ENCODE measurements at places on chromosomes 2 and 18.

- no peak for DNase-seq
Observed at GRCh38 chr18:73119574-73119973, 251.8 kb upstream of the NETO1 start.

- no peak for DNase-seq
Observed at GRCh38 chr18:10421859-10422258, 32.6 kb upstream of the APCDD1 start.

DNA sequence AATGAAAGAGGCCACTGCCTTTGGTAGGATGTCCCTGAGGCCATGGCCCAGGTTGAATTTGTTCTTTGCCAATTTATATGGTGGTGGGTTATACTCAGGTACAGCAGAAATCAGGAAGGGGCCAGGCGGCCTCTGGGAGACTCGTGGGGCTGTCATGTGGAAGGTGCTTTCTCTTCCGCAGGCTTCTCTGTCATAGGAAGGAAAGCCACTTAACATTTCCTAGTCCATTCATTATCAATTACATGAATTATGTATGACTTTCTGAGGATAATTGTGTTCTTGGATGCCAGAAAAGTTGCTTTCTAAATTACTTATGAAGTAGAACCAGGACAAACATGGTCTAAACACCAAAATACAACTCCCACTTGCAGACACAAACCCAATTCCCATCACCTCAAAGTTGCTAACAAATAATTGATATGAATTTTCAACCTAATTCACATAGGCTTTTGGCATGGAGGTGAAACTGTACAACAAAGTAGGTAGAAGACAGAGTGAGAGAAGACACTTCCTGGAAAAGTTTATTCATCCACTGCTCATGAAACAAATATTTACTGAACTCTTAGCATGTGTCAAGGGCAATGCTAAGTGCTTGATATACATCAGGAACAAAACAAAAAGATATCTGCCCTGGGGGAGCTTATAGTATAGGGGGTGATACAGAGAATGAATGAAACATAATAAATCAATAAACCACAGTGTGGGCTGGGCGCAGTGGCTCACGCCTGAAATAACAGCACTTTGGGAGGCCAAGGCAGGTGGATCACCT is 50.5 kb upstream of the CHMP1B start:
- no peak for DNase-seq

DNA sequence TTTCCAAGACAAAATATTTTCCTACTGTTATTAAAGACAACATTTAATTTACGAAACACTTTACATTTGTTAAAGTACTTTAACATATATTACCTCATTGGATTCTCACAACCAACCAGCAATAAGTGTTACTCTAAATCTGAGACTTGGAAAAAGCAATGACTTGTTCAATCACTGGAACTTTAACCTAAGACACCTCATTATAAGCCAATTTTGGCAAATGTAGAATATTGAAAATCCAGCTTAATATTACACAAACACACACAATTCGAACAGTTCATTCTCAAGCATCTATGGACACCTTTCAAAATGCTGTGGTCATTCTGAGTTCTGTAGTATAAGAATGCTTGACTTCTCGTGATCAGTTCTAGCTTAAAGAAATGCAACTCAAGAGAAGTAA is 619.4 kb upstream of the CHAC2 start:
- DNase-seq = no peak

- no peak for DNase-seq
Observed at GRCh38 chr2:20291106-20291564, 59.5 kb downstream of the PUM2 start.

- no peak for DNase-seq
Observed at GRCh38 chr18:66825347-66825746, 221.5 kb upstream of the CDH19 start.

DNA sequence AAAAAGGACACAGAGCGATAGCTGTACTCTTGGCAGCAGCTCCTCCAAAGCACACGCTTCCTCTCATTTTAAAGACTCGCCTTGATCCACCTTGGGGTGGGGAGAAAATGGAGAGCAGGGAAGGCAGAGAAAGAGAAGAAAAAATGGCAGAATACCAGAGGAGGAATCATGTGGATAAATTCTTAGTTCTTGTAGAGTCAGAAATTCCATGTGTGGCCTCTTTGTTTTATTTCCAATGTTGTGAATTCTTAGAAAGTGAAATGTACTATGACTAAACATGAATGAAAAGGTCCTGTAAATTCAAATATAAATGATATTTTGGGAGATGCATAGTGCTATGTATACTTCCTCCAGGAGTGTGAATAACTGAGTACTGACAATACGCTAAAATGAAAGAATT is 89.7 kb upstream of the SESTD1 start:
- no peak for DNase-seq

DNA sequence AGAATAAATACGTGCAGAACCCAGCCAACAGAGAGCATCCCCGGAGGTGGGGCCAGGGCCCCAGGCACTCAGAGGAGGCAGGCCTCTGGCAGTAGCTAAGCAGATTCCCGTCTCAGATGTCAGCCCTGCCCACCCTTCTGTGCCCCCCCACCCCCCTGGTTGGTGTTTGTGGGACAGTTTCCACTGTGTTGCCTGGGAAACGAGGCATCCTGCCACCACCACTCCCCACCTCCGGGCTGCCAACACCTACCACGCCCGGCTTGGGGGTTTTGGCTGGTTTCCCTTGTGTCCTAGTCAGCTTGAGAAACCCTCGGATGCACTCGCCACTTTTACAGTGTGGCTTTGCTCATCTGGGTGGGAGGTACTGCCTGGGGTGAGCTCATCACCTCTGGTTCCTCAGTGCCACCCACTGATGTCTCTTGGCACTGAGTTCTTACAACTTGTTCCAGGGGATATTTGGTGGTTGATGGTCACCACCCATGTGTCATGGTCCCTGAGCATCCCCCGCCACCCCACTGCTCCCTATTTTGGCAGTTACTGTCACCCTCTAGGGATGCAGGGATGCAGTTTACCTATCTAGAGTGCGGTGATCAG is 72.4 kb upstream of the YWHAQ start:
- peak; percentile 85 for DNase-seq

DNA sequence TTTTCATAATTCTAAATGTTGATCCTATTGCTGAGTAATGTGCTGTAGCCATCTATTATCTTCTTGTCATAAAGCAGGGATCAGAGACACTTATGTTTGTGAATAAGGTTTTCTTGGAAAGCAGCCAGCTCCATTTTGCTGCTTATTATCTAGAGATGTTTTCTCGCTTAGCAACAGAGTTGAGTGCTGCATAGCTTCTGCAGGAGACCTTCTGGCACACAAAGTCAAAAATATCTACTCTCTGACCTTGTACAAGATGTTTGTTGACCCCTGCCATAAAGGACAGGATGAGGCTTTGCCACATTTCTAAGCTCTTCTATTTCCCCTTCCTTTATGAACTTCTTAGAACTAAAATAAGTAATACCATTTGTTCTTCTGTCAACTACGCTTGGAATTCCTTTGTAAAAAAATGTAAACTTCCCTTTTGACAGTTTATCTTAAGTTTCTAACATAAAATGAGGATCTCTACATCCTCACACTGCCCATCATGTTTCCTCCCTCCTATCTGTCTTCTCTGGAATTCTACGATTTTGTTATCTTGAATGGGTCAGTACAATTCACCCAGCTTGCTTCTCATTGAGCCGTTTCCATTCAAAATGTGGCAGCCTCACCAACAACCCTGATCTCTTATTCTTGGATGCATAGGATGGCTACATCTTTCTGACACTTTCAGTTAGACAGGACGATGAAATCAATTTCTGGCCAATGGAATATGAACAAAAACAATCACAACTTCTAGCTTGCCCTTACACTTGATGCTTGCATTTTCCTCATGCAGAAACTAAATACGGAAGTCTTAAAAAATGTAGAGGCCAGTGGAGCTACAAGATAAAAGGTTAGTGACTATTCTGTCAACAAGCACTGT is 1377.0 kb downstream of the SUCLG1 start:
- DNase-seq = no peak

GRCh38 chr2:217736776-217737550 is 265.8 kb downstream of the TNS1 start:
- DNase-seq = no peak

GRCh38 chr2:134127496-134127895 is 126.4 kb upstream of the MGAT5 start:
- DNase-seq = peak; percentile 68

Data from stimulated activated naive CD8-positive, alpha-beta T cell treated with anti-CD3 and anti-CD28 coated beads, Interleukin-15, Interleukin-2, amounts not matched to agents 100 U/mL and 50 U/mL, for 24 hours (primary cell).